ENCODE measurements at places on chromosomes 1 and 21. TPM values are rescaled to one million over a fixed set of nuclear protein-coding genes. Genes with fewer than 3 reads are reported as not detected.

IL24 gene
- under 0.01 TPM for total RNA-seq

THEMIS2 gene
- total RNA-seq, result 3.7 TPM

L1TD1 gene
- 0.41 TPM for total RNA-seq

HCN3 gene
- total RNA-seq, result 11.8 TPM

FMO1 gene
- total RNA-seq, result 3.7 TPM

SUSD4 gene
- total RNA-seq, result 16.7 TPM

C1orf226 gene
- 0.82 TPM for total RNA-seq

INSRR gene
- under 0.01 TPM for total RNA-seq

PADI1 gene
- not detected for total RNA-seq

CFAP74 gene
- total RNA-seq, result 0.41 TPM

CYP4Z1 gene
- 0.41 TPM for total RNA-seq

KLHDC9 gene
- 4.5 TPM for total RNA-seq

GRCh38 chr21:43719748-43720538 is 1.0 kb downstream of the PDXK start:
- no peak for DNase-seq

DNA sequence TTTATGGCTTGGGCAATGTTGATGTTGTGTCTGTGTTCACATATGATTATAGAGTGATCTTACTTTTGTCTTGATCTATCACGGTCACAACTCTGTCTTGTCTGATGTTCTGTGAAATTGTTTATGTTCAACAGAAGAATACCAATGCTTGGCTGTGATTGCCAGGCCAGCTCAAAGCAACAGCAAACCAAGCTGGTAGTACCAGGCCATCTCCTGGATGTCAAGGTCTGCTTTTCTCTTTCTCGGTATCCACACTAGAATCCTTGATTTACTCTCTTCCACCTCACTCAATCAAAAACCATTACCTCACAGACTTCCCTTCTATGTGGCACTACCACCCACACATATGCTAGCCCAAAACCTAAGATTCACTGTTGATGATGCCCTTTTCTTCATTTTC is 1.3 kb upstream of the CDC7 start:
- no peak for DNase-seq

GRCh38 chr1:118116401-118116800 is 68.6 kb downstream of the SPAG17 start:
- DNase-seq, result no peak

DNA sequence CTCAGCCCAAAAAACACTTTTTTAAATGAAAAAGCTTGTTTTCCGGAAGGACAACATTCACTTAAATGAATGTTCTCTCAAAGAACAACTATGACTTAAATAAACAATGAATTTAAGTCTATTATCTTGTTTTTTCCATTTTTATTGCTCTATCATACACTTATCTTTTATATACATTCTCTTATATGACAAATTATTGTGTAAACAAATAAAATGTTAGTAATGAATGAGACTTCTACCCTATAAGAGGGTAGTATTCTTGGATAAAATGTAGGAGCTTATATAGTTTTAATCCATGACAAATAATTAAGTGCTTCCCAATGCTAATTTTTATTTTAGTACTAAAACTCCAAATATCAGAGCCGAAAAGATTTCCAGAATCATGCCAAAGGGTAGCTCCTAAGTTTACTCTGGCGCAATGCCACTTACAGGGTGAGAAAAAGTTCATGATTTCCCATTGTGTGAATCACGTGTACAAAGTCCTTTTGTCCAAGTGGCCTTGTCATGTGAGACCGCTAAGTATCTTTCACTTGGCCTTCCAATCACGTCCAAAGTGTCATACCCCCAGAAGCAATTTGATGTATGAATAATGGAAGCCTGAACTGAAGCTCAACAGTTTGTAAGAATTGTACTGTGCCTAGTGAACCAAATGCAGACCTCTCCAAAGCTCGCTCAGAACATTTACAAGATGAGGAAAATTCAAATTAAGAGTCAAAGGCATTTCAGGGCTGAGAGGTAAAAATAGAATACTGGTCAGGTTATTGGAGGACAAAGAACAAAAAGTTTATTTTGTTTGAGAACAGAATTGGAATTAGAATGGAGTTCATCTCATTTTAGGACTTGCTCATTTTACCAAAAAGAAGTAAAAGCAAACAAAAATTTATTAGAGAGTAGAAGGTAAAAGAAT is 56.6 kb upstream of the C1orf21 start:
- DNase-seq, result no peak

GRCh38 chr1:33777337-33777736 is 86.5 kb upstream of the HMGB4 start:
- no peak for DNase-seq

- DNase-seq, result no peak
These were observed 226.9 kb downstream of the KAZN start for GRCh38 chr1:14825396-14825795.

DNA sequence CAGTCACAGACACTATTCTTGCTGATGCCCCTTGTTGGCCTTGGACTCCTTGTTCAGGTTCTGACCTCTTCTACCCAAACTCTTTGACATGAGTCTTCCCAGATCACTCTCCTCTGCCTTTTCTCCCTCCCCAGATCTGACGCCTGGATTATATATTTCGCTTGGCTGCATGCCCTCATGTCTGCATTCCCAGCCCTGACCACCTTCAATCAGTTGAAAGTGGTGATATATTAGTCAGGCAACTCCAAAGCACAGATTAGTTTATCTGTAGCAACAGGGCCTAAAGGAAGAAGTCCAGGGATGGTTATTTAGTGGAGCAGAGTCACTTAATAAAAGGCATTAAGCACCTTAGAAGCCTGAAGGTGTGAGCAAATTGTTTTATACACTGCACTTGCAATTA is 110.0 kb upstream of the GUCA2B start:
- no peak for DNase-seq

- DNase-seq, result no peak
These were observed 1338.5 kb downstream of the AMY1C start for GRCh38 chr1:105088166-105088565.

- no peak for DNase-seq
These were observed 16.6 kb upstream of the SLC2A5 start for GRCh38 chr1:9086045-9086444.

DNA sequence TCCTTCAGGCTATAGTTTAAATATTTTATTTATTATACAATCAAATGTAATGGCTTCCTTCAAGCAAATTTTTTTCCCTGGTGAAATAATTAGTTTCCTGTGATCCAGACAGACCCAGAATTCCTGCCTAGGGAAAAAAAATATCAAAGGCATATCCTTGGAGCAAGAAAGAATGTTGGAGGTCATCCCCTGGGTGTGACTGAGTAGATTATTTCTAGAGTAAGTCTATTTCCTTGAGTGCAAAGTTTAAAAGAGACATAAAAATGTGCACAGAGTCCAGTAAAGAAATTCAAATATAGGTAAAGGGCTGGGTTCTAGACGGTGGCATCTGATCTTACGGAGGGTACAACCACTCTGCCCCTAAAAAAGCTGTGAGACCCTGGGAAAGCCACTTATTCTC is 32.2 kb upstream of the SAMD13 start:
- DNase-seq, result no peak

DNA sequence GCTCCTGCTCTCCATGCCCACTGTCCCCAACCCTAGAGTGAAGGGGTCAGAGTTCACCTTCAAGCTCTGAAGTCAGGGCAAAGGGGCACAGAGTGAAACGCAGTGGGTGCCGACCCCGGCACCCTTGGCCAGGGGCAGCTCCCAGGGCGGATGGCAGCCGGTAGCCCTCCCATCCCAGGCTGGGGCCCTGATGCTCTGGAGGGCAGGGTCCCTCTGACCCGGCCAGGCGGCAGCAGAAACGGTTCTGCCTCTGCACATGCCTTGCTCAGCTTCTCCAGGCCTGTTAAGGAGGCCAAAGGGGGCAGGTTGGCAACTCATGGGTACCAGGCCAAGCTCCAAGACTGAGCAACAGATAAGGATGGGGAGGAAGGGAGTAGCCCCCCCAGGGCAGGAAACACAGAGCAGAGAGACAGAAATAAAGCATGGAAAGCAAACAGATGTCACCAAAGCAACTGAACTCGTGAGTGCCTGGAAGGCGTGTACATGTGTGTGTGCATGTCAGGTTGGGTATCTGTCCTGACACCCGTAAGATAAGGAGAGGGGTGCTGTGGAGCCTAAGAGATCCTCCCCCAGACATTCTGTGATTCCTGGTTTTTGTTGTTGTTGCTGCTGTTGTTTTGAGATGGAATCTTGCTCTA is 112.3 kb upstream of the IFFO2 start:
- no peak for DNase-seq

GRCh38 chr1:3221112-3222041 is 152.4 kb downstream of the PRDM16 start:
- peak; percentile 50 for DNase-seq

- no peak for DNase-seq
These were observed 152.8 kb upstream of the ZRANB2 start for GRCh38 chr1:71233645-71234044.

- no peak for DNase-seq
These were observed 1.9 kb downstream of the EFNA3 start for GRCh38 chr1:155080312-155081228.

All from frontal cortex (tissue), 4 donors.